ENCODE measurements at places on chromosomes 6 and 20.

GRCh38 chr6:168212362-168212761 lies 107.2 kb downstream of the DACT2 start:
- no peak for DNase-seq

- no peak for DNase-seq
Observed at GRCh38 chr6:161017766-161018564, 26.4 kb downstream of the MAP3K4 start.

- DNase-seq, result peak; percentile 19
Observed at GRCh38 chr6:131519670-131520436, 53.2 kb upstream of the ARG1 start.

DNA sequence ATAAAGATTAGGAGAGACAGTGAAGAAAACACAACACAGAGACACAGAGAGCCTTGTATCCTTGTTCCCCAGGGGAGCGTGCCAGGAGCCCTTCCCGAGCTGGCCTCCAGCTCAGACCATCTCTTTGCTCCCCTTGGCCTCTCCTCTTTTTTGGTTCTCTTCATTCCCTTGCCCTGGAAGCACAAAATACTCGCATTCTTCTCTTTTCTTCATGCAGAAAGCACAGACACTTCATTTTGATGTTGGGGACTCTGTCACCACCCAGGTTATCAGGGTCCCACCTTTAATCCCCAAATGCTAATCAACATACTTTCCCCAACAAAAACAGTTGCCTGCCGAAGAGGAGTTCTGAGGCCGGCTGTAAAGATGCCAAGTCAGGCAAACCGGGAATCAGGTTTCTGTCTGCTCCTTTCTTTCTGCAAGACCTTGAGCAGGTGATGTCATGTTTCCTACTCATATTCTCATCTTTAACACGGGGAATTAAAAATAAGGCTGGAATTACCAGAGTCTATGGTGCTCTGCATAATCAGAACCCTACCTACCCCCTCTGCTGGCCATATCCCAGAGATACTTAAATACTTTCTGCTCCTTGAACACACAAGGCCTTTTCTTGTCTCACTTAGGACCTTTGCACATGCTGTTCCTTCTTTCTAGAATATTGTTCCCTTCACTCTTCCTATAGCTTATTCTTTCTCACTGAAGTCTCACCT lies 21.7 kb downstream of the TGM6 start:
- DNase-seq, result no peak

DNA sequence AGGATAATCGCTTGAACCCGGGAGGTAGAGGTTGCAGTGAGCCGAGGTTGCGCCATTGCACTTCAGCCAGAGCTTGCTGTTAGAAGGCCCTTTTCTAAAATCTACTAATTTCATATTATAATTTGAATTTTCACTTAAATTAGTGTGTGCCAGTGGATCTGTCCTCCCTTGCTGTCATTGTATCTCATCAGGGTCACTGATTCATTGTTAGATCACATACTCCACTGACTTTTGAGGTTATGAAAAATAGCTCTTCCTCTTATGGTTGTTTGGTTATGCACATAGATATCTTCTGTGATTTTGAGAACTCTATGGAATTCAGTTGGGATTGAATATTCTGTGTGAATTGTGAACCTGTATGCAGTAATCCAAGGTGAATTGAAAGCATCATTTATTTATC lies 53.1 kb upstream of the TULP4 start:
- DNase-seq, result no peak

DNA sequence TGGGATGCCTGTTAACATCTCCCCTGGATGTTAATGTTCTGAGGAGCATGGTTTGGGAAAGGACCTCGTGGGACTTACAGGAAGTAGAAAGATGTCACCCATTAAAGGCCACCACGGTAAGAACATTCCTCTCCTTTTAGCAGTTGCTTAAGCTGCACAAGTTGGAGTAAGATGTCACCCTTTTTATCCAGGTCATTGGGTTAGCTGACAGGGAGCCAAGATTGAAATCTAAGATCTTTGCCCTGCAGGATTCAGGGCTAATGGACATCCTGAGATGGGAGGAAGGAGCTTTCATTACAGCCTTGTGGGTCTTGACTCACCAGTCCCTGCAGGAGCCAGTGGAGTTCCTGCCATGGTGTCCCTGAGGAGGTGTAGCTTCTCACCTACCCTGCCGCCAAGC lies 22.1 kb downstream of the PABPC1L start:
- no peak for DNase-seq

DNA sequence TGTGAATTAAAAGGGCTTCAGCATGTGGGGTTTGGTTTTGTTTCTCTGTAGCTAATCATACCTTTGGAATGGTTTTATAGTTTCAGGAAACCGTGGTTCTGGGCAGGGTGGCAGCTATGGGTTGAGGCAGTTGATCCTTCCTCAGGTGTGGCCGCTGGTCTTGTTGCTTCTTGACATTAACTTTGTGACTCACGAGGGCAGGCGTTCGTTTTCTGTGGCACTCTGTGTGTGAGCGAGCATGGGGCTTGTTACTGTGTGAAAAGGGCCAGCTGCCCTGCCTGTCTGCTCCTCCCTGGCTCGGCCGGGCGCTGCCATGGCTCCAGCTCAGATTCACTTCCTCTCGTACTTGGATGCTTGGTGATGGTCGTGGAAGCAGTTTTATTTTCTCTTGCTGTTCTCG lies 16.2 kb downstream of the DNAJC5 start:
- no peak for DNase-seq

GRCh38 chr6:145601397-145601796 lies 133.9 kb downstream of the EPM2A start:
- DNase-seq, result no peak

- DNase-seq, result no peak
Observed at GRCh38 chr6:11795403-11795802, 16.8 kb upstream of the ADTRP start.

- no peak for DNase-seq
Observed at GRCh38 chr20:20037960-20038359, 14.3 kb downstream of the CRNKL1 start.

DNA sequence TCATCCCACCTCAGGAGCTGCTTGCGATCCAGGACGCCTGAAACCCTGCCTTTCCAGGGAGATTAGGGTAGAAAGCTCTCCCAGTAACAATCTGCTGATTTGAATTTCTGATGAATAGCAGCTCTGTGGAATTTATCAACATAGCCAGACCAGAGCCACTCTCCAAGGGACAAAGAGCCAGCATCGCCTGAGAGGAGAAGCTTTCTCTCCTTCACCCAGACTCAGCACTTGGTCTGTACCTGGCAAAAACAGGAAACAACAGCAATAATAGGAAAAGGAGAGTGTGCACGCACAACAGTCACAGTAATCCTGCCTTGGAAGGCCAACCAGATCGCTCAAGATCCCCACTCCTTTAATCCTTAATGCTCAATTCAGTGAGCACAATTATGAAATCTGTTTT lies 22.3 kb upstream of the ROS1 start:
- DNase-seq, result no peak

GRCh38 chr20:32909896-32910571 lies 51.3 kb downstream of the EFCAB8 start:
- DNase-seq, result no peak

DNA sequence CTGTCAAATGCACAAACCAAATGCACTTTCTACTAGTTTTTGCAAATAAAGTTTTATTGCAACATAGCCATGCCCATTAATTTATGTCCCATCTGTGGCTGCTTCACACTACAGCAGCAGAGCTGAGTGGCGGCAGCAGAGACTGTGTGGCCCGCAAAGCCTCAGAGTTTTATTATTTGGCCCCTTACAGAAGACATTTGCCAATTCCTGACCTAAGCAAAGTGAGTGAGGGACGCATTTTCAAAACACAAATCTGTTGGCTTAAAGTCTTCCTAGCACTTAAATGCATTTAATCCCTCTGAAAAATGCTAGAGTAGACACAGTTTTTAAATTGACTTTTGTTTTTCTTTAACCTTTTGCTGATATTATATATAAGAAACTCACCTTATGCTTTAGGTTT lies 126.4 kb downstream of the PHACTR3 start:
- no peak for DNase-seq

DNA sequence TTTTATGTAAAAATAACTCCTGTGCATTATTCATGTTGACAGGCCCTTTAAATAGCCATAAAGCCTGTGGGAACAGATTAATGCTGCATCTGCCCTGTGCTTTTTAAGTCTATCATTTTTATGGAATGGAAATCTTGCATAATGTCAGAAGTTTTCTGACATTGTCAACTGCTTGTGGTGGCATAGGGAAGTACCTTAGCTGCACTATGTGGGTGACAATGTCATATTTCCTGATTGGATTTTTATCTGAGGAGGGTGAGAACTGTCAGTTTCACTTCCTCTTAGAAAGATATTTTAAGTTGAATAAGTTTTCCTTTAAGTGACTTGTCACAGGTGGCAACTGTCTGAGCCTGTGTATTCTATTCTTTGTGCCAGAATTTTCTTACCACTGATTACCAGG lies 267.9 kb downstream of the PLCB1 start:
- DNase-seq, result no peak

DNA sequence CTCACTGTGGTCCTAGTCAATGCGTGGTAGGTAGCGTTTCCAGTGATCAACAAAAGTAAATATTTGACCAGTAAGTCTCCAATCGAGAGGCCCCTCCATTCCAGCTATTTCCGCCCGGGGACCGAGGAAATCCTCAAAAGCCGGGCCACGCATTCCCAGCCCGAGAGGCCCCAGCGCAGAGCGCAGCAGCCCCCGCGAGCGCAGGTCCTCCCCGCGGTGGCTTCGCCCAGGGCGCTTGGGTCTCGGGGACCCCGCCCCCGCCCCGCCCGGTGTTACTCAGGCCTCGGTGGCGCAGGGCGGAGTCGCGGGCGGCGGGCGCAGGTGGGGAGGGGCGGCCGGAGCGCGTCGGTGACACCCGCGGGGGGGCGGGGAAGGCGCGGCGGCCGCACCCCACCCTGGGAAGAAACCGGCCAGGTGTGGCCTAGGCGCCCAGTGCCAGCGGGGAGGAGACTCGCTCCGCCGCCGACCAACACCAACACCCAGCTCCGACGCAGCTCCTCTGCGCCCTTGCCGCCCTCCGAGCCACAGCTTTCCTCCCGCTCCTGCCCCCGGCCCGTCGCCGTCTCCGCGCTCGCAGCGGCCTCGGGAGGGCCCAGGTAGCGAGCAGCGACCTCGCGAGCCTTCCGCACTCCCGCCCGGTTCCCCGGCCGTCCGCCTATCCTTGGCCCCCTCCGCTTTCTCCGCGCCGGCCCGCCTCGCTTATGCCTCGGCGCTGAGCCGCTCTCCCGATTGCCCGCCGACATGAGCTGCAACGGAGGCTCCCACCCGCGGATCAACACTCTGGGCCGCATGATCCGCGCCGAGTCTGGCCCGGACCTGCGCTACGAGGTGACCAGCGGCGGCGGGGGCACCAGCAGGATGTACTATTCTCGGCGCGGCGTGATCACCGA lies at the start of gene DSP:
TSS of gene DSP (plus strand) at position 497 of the 890 bp plus-strand sequence. CDS start at position 742, 245 bp downstream.
- peak; percentile 28 for DNase-seq

- no peak for DNase-seq
Observed at GRCh38 chr6:54083287-54083686, 28.0 kb upstream of the MLIP start.

DNA sequence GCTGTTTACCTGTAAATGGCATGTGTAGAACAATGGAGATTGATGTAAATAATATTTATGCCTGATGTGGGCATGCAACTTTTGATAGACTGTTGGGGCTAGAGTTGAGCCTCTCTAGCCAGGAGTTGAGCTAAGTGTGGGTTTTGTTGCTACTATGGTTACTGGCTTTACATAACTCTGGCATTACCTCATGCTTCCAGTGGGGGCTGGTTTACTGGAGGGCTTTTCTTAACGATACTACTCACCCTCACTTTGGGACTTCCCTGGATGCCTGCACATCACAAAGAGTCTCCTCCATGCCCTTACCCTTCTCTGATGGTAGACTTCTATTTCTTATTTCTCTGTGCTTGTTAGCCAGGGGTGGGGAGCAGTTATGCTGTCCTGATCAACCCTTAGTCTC lies 524.6 kb upstream of the CDH4 start:
- DNase-seq, result no peak

DNA sequence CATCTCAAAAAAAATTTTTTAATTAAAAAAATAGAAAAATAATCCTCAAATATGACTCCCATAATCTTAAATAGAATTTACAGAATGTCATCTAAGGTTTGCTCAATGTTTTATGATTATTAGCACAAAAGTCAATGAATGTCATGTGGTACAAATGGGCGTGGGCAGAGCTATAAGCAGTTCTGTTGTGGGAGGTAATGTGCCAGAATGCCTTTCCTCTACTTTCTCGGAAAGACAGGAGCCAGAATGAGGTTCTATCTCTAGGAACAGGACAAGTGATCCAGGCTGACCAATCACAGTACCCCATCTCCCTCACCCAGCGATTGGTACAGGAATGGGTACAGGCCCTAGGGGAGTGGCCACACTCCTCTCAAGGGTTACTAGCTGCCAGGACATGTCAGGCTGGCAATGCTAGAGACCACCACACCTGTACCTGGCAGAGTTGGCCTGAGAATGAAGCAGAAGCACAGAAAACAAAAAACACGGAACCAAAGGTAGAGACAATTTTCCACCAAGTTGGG lies 15.1 kb downstream of the RALGAPA2 start:
- DNase-seq, result no peak

Measured in stimulated activated CD4-positive, alpha-beta T cell treated with anti-CD3 and anti-CD28 coated beads, Interleukin-12 subunit alpha, Interleukin-12 subunit beta, amount 100 ng/mL, for 4 hours (primary cell).